Muscle of leg (tissue), 16 donors: ENCODE measurements at places on chromosomes 2 and 18. TPM values are rescaled to one million over a fixed set of nuclear protein-coding genes. Genes with fewer than 3 reads are reported as not detected.
A peak's percentile ranks its signal among the peaks of the same experiment; 100 is the strongest.

SERPINB10 gene
- 0.05 TPM for polyA plus RNA-seq

FIGN gene
- 0.84 TPM for polyA plus RNA-seq

DNA sequence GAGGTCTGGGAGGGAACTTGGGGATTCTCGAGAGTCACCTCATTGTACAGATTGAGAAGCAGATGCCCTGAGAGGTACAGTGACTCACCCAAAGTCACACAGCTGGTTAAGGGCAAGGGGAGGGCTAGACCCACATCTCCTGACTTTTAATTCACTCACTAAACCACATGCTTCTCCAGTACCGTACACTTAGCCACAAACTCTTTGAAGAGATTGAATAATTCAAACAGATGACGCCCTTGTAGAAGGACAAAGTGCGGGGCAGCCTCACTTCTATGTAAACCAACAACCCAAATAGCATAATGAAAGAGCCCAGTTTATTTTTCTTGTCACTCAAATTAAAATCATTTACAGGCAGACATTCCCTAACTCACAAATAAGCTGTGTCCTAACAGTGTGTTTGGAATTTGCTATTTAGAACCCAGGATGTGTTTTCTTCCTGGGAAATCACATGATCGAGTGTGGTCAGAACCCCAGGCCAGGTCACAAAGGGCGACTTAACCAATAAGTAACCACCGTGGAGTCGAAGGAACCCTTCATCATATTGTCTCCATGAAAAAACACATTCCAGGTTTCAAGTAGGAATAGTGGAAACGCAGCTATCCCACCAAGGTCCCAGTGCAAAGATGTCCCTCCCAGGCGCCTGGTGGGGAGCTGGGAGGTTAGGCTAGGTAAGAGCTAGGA, 35.8 kb upstream of the PTPN4 start:
- no peak for DNase-seq

DNA sequence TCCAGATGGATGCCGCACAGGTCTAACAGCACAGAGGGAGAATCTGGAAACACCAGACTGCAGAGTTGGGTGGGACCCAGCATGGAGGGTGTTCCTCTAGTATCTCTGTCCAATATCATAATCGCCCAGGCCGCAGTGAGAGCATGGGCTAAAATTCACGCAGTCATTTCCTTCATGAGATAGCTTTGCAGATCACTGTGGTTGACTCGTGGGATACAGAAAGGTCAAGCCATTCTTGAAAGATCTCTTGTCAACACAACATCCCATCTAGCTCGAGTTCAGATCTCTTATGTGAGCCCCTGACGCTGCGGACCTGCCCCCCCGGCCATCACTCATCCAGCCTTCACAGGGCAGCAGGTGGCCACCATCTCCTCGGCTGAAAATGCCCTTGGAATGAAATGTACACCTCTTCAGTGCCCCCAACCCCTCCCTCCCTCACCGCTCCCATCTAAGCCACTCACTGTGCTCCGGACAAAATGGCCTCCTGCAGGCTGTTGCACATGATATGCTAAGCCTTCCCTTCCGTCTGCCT, 45.9 kb downstream of the FOSL2 start:
- DNase-seq, result no peak

- peak; percentile 64 for DNase-seq
Observed at GRCh38 chr2:72731116-72731515, 94.7 kb downstream of the EXOC6B start.

DNA sequence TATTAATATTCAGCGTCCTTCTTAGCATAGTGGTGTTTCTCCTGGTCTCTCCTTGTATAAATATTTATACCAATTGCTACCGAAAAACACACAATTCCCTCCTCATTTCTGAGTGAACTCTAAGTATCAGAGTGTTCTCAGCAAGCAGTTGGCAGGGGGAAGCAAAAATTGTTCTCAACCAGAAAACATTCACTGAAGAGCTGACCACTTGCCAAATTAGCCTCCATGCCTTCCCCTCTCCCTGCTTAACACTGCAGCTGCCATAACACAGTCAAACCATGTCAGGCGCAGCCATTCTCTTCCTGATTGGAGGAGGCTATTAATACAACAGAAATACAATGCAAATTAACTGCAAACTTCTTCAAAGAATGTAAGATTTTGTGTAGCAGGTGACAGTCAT, 105.0 kb downstream of the COL6A3 start:
- DNase-seq, result peak; percentile 86

DNA sequence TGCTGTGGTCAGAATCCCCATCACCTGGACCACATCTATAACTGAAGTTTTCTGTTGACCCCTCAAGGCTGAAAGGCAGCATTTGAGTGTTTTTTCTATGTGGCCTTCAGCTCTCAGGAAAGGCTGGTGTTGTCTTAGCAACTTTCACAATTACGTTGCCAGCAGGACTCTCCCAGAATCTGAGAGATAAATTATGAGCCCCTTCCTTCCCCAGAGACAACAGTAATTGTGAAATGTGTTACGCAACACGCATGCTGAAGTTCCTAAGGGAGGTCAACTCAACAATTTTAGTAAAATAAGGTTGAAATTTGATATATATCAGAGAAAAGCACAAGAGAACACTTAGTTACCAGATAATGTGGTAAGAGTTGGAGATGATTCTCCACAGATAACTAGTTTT, 216.5 kb upstream of the SLC8A1 start:
- peak; percentile 1 for DNase-seq

DNA sequence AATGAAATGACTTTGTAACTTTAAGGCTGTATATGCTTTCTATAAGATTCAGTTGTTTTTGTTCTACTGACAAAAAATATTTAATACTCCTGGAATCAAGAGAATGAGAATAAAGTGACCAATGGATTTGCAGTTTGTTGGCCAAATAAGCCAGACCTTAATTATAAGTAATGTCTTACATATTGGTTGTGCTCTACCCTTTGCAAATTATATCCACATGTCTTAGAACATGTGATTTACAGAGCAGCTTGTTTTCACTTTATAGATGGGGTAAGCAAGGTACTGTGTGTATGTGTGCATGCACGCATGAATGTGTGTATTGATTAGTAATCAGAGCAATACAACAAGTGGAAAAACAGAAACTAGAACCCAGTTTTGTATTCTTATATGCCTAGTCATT, 59.1 kb downstream of the RMDN2 start:
- no peak for DNase-seq

DNA sequence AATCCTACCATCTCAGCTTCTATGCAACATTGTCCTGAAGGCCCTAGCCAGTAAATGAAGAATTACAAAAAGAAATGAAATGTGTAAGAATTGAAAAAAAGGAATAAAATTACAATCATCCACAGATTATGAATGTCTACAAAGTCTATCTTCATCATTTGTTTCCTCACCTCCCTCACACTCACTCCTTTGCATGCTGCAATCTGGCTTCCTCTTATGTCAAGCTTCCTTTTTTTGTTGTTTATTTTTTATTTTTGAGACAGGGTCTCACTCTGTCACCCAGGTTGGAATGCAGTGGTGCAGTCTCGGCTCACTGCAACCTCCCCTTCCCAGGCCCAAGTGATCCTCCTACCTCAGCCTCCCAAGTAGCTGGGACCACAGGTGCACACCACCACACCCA, 129.0 kb downstream of the CABYR start:
- no peak for DNase-seq

DNA sequence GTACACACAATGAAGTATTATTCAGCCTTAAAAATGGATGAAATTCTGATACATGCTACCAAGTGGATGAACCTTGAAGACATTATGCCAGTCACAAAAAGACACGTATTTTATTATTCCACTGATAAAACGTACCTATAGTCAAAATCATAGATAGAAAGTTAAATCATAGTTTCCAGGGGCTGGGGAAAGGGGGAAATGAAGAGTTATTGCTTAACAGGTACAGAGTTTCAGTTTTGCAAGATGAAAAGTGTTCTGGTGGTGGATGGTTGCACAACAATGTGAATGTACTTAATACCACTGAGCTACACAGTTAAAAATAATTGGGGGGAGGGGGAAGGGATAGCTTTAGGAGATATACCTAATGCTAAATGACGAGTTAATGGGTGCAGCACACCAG, 279.0 kb upstream of the STON1 start:
- no peak for DNase-seq

DNA sequence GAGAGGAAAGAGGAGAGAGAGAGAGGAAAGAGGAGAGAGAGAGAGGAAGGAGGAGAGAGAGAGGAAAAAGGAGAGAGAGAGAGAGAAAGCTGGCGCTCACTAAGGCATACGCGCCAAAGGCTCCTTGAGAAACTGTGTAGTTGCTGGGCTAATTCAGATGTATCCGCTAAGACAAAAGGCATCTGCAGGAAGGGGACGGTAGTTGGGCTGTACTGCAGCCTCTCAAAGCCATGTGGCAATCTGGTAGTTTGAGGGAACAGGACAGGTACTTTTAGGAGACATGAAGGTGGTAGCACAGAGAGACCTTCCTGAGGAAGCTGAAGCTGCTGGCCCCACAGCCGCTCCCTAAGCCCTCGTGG, 31.6 kb downstream of the THNSL2 start:
- no peak for DNase-seq

- DNase-seq, result no peak
Observed at GRCh38 chr2:36701391-36701795, 4.9 kb downstream of the VIT start.

- peak; percentile 57 for DNase-seq
Observed at GRCh38 chr2:223319601-223320000, 267.6 kb downstream of the KCNE4 start.

- no peak for DNase-seq
Observed at GRCh38 chr18:35971661-35972196, 750 bp upstream of the RMP24 start.

- peak; percentile 40 for DNase-seq
Observed at GRCh38 chr2:35081001-35081621, 1274.5 kb upstream of the CRIM1 start.

DNA sequence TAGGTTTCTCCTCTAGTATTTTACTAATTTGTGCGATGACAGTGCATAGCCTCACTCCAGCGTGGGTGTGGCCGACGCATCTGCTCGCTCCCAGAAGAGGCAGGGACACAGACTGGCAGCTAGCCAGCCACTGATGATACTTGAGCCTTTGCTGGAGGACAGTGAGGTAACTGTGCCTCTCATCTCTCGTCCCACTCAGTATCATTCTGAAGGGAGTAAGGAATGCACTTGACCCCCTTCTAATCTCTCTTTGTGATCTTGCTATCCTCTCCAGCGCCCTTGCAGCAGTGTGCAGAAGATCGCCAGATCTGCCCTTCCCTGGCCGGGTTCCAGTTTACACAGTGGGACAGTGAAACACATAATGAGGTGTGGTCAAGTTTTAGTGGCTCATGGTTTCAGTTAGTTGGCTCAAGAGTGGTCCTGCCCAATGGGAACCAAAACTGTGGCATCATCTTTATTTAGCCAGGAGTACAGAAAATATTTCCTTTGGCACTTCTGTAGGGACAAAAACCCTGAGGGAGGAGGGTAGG, 17.5 kb downstream of the NCAPH start:
- peak; percentile 85 for DNase-seq
